ENCODE measurements at places on chromosomes 11 and 22.

GRCh38 chr22:23315341-23315917 lies 135.1 kb downstream of the BCR start:
- DNase-seq = peak; percentile 64

DNA sequence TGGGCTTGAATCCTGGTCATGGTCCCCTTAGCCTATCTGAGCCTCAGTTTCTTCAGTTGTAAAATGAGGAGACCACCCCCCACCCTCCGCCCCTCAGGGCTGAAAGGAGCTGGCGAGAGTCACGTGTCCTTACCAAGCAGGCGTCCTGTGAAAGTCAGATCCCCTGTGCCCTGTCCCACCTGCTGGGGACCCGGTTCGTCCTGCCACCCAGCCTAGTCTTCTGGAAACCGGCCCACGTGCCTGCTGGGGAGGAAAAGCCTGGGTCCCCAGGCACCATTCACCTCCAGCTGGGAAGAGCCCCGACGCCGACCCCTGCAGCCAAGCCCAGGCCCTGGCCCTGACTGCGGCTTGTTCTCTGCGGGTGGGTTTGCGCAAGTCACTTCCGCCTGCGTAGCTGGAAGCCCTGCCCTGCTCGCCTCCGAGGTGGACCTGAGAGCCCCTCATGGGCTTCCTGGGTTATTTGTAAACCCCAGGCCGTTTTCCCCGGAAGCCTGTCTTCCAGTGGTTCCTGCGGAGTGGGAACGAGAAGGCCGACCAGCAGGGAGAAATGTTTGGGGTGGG lies 679 bp upstream of the SSH3 start:
- DNase-seq = peak; percentile 37

DNA sequence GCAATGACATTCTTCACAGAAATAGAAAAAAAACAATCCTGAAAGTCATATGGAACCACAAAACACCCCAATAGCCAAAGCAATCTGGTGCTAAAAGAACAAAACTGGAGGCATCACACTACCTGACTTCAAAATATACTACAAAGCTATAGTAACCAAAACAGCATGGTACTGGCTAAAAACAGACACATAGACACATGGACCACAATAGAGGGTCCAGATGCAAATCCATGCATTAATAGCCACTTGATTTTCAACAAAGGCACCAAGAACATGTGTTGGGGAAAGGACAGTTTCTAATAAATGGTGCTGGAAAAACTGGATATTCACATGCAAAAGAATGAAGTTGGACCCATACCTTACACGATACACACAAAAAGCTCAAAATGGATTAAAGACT lies 27.9 kb upstream of the SMIM38 start:
- DNase-seq = no peak

- peak; percentile 18 for DNase-seq
Measured at GRCh38 chr11:36008584-36008983, 64.7 kb downstream of the LDLRAD3 start.

DNA sequence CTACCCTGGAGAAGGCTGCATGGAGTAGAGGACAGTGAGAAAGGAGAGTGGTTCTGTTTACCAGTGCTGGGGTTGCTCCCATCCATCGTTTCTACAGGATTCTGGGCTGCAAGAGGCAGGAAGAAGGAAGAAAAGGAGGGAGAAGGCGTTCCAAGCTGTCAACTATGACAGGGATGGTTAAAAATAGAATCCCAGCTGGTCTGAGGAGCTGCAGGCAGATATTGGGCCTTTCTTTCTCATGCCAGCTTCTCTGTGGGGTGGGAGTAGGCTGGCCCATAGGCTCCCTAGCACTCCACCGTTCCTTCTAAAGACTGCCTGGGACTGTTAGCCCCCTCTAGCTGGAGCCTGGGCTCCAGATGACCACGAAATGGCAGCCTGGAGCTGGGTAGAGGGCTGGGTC lies 13.6 kb downstream of the CCKBR start:
- no peak for DNase-seq

GRCh38 chr11:116500026-116500946 lies 272.5 kb downstream of the BUD13 start:
- no peak for DNase-seq

- DNase-seq = peak; percentile 45
Measured at GRCh38 chr11:92329646-92330045, 105.0 kb downstream of the FAT3 start.

- DNase-seq = peak; percentile 18
Measured at GRCh38 chr11:24064309-24064903, 432.4 kb upstream of the LUZP2 start.

GRCh38 chr11:74849525-74850391 lies 99.1 kb downstream of the XRRA1 start:
- DNase-seq = peak; percentile 91

GRCh38 chr11:19555266-19555665 lies 157.4 kb upstream of the NAV2 start:
- DNase-seq = no peak

GRCh38 chr11:73939096-73939495 lies 11.7 kb upstream of the DNAJB13 start:
- peak; percentile 15 for DNase-seq

Measured in GM23248 (cell line).